SIG-M5 (cell line): ENCODE measurements at places on chromosomes 4 and X.

GRCh38 chr4:37715889-37716402 is 29.8 kb upstream of the RELL1 start:
- DNase-seq = no peak

- no peak for DNase-seq
Measured at GRCh38 chrX:137366018-137366633, 199.8 kb upstream of the ZIC3 start.

- DNase-seq = no peak
Measured at GRCh38 chr4:11139871-11140270, 288.8 kb downstream of the HS3ST1 start.

DNA sequence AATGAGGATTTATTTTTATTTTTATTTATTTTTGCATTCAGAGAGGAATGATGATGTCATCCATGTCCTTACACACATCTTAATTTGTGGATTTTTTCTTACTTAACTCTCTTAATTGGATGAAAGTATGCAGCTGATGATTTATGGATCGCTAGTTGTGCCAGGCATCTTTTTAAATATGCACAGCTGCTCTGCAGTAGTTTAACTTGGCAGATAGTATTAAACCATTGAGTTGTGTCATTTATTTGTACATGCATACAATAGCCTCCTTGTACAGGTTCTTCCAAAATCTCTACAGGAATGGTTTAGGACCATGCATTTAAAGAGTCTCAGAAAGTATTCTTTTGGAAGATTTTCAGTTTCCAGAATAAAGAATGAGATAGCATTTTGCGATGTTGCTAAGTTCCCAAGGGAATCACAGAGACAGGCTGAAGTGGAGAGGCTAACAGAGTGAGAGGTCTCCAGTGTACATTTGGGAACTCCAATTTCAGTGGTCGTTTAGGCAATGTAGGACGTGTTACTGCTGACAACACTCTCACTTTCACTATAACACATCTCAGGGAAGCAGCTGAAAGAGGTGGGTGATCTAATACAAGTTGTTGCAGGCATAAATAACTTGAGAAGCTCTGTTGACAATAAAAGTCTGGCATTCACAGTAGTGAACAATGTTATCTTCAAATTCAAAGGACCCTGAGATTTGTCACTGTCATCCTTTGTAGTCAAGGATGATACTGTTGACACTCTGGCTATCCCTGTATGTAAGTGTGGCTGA is 49.9 kb upstream of the SCRG1 start:
- DNase-seq = no peak

DNA sequence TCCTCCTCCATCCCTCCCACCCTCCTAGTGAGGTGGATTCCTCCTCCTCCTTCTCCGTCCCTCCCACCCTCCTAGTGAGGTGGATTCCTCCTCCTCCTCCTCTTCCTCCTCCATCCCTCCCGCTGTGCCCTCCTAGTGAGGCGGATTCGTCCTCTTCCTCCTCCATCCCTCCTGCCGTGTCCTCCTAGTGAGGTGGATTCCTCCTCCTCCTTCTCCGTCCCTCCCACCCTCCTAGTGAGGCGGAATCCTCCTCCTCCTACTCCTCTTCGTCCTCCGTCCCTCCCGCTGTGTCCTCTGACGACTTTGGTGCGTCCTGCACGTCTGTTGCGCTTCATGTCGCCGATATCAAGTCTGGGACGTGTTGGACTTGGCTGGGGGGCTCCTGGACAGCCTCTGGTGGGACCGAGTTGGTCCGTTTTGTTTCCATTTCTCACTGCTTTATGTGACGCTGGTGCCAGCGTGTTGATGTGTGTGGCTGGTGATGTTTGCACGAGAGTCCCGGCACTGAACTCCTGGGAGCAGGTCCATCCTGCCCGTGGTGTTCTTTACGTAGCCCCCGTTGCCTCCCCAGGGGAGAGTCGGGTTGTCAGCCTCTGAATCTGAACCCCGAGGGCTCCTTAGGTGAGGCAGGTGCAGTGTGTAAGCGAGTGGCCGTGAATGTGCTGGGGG is 5.4 kb downstream of the AKAP17A start:
- DNase-seq = no peak

DNA sequence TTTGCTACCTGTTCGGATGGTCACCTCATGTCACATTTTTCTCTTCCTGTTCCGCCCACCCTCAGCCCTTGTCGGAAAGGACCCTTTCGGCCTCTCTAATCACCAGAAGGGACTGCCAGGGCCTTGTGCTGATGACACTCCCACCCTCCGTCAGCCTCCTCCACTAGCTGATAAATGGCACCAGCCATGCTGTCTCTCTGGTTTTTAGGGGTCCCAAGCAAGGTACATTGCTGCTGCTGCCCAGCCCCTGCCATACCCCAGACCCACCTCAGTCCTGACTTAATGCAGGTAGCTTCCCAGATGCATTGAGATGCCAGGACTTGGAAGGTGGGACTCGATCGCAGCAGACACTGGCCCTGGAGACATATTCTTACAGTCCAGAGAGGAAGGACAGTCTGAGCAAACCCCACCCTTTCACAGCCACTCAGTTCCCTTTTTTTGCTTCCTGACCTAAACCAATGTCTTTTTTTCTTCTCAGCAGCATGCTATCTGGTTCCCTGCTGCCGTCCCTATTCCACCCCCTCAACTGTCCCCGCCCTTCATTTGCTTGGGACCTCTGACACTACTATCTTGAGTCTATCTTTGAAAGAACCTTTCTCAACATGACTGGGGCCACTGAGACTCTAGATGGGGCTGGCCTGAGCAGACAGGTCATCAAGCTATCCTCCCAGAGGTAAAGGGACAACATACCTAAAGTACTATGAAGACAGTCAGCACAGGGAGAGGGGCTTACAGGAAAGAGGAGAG is at the start of gene BTK:
Gene BTK, minus strand, starts transcription at position 397 of the 747 bp plus-strand sequence. CDS start 10,907 bp downstream, outside the sequence.
- DNase-seq = peak; percentile 46

- DNase-seq = no peak
Measured at GRCh38 chrX:10062980-10063379, 93.8 kb upstream of the CLCN4 start.

DNA sequence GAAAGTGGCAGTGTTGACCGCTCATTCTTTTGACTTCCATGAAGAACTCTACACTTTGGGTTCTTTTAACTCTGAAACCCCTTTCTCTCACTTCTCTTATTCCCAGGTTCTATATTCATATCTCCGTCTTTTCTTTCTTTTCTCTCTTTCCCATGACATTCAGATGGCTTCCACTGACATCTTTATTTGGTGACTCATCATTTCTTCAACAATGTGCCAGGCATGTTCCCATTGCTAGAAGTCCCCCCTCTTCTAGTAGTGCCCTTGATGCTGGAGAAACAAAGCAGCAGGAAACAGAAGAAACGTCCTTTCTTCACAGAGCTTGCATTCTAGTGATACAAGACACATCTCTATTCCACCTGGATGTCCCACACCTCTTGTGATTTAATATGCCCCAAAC is 33.3 kb downstream of the PKD2 start:
- DNase-seq = no peak

DNA sequence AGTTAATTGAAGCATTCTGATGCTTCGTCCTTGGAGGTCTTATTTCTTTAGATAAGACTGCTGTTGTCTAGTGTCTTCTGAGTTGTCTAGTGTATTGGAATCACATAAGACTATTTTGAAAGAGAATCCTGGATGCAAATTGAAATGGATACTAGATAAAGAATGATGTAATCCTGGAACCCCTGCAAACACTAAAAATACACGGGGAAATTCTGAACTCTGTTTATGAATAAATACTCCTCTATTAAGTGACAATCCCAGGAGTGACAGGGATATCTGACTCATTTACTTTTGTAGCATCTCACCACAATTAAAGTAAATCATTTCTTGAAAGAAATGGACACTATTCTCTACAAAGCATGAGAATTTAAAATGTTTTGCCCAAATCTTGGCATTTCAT is 968 bp downstream of the ASB11 start:
- DNase-seq = no peak

GRCh38 chrX:112968351-112969133 is 127.9 kb upstream of the AMOT start:
- no peak for DNase-seq

DNA sequence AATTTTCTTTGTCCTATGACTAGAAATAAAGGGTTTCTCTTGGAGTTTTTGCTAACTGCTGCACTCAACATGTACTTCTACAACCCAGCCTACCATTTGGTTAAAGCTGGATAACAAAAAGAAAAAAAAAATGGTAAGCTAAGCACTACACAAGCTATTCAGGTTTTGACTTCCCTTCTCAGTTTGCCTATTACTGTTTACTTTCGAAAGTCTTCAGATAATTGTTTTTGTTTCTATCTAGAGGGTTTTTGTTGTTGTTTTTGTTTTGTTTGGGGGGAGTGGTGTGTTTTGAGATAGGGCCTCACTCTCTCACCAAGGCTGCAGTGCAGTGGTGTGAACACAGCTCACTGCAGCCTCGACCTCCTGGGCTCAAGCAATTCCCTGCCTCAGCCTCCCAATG is 46.6 kb downstream of the CLOCK start:
- DNase-seq = no peak

- DNase-seq = no peak
Measured at GRCh38 chr4:122958505-122958904, 36.1 kb upstream of the NUDT6 start.

DNA sequence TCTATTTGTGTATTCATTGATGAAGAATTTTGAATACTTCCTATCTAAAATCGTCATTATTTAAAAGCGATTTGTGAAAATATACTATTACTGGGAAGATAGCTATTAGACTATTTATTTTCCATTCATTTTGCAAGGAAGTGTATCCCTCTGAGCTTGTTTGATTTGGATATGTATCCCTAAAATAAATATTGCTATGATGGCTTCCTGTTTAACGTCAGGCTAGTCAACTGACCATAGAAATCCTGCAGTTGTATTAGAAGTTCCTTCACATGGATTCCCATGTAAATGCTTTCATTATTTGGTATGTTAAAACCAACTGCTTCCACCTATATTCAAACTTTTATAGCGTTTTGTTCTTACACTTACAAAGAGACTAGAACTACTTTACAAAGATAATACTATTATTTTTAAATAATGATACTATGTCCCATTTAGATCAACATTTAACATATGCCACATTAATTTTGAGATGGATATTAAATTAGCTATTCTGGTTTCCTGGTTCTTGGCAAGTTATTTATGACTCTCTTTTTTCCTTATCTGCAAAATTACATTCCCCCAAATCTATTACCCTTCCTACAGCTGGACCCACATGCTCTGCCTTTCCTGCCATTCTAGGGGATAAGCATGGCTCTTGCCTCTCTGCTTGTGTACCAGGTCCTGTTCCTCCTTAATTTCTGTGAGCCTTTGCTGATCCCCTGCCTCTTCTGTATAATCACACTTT is 26.7 kb upstream of the PDE5A start:
- no peak for DNase-seq

DNA sequence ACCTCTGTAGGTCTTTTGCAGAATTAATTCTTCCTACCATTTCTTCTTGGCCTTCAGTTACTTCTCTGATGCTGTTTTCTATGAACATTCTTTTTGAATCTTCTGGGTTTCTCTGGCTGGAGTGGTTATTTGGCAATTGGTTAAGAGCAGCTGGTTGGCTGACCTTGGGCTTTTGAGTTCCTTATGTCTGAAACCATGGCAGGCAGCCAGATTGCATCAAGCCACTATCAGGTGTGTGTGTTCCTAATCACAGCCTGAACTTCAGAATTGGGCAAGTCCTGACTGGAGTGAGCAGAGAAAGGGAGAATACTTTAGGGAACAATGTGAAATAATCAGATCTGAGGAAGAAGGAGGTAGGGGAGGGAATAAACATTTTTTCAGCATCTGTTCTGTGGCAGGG is 90.2 kb downstream of the ARHGAP10 start:
- no peak for DNase-seq

DNA sequence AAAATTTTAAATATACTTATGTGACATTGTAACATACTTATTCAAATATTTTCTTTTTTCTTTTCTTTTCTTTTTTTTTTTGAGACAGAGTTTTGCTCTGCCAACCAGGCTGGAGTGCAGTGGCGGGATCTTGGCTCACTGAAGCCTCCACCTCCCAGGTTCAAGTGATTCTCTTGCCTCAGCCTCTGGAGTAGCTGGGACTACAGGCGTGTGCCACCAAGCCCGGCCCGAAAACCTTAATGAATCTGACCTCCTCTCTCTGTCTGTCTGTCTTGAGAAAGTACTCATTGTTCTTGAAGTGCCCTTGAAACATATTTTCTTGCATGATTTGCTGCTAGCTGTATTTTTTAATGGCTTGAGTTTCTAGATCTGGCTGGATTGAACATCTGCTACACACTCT is 136.8 kb downstream of the ANAPC4 start:
- no peak for DNase-seq
